Mucosa of gallbladder (tissue), 1 donor: ENCODE measurements at places on chromosomes 1 and 21. TPM values are rescaled to one million over a fixed set of nuclear protein-coding genes. Genes with fewer than 3 reads are reported as not detected.

REG4 gene
- 0.49 TPM for total RNA-seq

OR2T29 gene
- total RNA-seq, result not detected

MCOLN2 gene
- total RNA-seq, result 1.8 TPM

HTR6 gene
- not detected for total RNA-seq

NKAIN1 gene
- 0.14 TPM for total RNA-seq

HES5 gene
- total RNA-seq, result 0.20 TPM

PM20D1 gene
- 0.26 TPM for total RNA-seq

TSPEAR gene
- total RNA-seq, result 0.06 TPM

OR2T33 gene
- not detected for total RNA-seq

UMODL1 gene
- total RNA-seq, result not detected

ACTL8 gene
- total RNA-seq, result not detected

RNU1-2 gene
- total RNA-seq, result 1,358 TPM

SCAMP3 gene
- 68.6 TPM for total RNA-seq

CHI3L1 gene
- 0.40 TPM for total RNA-seq

FGR gene
- total RNA-seq, result 7.6 TPM

MX1 gene
- total RNA-seq, result 35.1 TPM

CFHR1 gene
- total RNA-seq, result 0.75 TPM

SNRPE gene
- total RNA-seq, result 57.7 TPM

SHISAL2A gene
- total RNA-seq, result 3.2 TPM

PRR9 gene
- not detected for total RNA-seq

LINGO4 gene
- 0.09 TPM for total RNA-seq

SMCP gene
- total RNA-seq, result not detected

NEK2 gene
- total RNA-seq, result 1.3 TPM

NR5A2 gene
- total RNA-seq, result 49.0 TPM

CFAP74 gene
- not detected for total RNA-seq

PCNX2 gene
- 28.4 TPM for total RNA-seq

ANGPTL3 gene
- total RNA-seq, result 0.06 TPM

ATP1A2 gene
- total RNA-seq, result 18.6 TPM

CD34 gene
- total RNA-seq, result 23.2 TPM

PDE4DIP gene
- 78.2 TPM for total RNA-seq

BRINP3 gene
- 0.35 TPM for total RNA-seq

NBPF20 gene
- 3.5 TPM for total RNA-seq

DIO1 gene
- 6.2 TPM for total RNA-seq

AMY2A gene
- 0.98 TPM for total RNA-seq

DISP3 gene
- total RNA-seq, result 0.09 TPM

TCP10L gene
- total RNA-seq, result 2.1 TPM

ASTN1 gene
- 2.0 TPM for total RNA-seq

GBP6 gene
- total RNA-seq, result not detected

TRABD2B gene
- total RNA-seq, result 11.2 TPM

TTC39A gene
- total RNA-seq, result 62.3 TPM

ASPM gene
- total RNA-seq, result 1.3 TPM
